ENCODE measurements at places on chromosomes 16 and 17. TPM values are rescaled to one million over a fixed set of nuclear protein-coding genes. Genes with fewer than 3 reads are reported as not detected.

DNA sequence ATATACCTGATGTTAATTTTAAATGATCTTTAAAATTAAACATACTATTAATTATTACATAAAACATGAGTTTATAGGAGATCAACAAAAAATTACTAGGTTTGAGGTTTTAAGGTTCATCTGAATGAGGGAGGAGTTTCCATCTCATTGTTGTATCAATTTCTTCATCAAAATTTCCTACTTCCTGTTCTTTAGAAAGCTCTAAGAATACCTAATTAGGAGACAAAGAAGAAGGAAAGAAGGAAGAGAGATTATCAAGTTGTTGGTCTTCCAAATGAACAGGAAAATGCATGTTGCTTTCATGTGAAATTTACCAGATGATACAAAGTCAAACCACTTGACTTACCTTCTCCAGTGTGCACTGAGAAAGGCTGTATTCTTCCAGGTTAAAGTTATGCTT, 18.1 kb upstream of the ABCA9 start:
- H3K36me3 ChIP-seq = no peaks in the 10 kb centered on the region
- H3K27me3 ChIP-seq = no peaks in the 10 kb centered on the region
- DNase-seq = no peak
- H3K27ac ChIP-seq = no peak overlapping the region

- H3K4me1 ChIP-seq = no peaks in the 10 kb centered on the region
- no peaks in the 10 kb centered on the region for H3K36me3 ChIP-seq
Measured at GRCh38 chr16:84286578-84287240, 8.0 kb upstream of the WFDC1 start.

- H3K27ac ChIP-seq = no peak overlapping the region
- H3K27me3 ChIP-seq = no peaks in the 10 kb centered on the region
Measured at GRCh38 chr17:77555121-77555591, 403.3 kb upstream of the TNRC6C start.

- H3K4me3 ChIP-seq = no peak overlapping the region
- no peaks in the 10 kb centered on the region for H3K27me3 ChIP-seq
- H3K27ac ChIP-seq = no peak overlapping the region
- no peak for DNase-seq
Measured at GRCh38 chr16:48235058-48235555, 9.0 kb upstream of the LONP2 start.

DNA sequence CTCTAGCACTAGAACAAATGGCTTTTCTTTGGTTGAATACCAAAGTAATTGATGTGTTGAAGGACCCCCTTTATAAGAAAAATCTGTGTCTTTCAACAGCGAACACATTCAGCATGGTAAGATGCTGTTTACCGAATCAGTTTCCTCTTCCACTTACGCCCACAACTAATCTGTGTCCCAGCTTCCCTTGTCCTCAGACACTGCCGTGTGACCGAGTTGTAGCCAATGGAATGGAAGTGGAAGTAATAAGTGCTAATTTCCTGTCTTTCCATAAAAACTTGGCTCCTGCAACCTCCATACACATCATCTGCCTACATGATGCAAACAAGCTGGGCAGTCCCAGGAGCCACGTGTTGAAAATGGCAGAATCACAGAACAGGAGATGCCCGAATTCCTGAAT, 10.4 kb downstream of the CDIPT start:
- no peak overlapping the region for H3K27ac ChIP-seq
- DNase-seq = no peak
- no peaks in the 10 kb centered on the region for H3K4me1 ChIP-seq
- H3K27me3 ChIP-seq = no peaks in the 10 kb centered on the region
- H3K36me3 ChIP-seq = no peaks in the 10 kb centered on the region

FBXL16 gene
- 4.8 TPM for polyA plus RNA-seq

CSH2 gene
- not detected for polyA plus RNA-seq

ZKSCAN2 gene
- 1.3 TPM for polyA plus RNA-seq
